ENCODE measurements at places on chromosomes 16 and 17.

GRCh38 chr16:24077966-24078365 is 178.2 kb upstream of the CACNG3 start:
- DNase-seq = no peak

DNA sequence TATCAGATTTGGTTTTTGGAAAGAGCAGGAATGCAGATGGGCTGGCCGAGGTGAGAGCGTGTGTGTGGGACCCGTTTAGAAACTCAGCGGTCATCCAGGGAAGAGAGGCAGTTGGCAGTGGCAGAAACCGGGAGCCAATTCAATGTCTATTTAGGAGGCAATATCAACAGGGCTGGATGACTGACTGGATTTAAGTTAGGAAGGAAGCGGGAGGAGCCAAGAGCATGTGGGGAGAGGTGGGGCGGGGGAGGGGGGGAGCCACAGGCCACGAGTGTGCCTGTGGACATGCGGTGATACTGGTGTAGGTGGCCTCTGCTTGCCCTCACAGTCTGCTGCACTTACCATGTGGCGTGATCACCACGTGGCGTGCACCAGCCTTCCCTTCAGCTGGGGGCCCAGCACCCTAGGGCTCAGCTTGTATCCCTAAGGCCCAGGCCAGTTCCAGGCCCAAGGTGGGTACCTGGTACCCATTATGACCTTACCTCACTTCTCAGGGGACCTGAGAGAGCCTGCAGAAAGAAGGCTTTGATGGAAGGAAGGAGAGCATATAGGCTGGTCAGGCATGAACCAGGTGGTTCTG is 10.8 kb upstream of the TPPP3 start:
- no peak for DNase-seq

GRCh38 chr16:27437946-27438345 is 36.0 kb downstream of the IL21R start:
- no peak for DNase-seq

DNA sequence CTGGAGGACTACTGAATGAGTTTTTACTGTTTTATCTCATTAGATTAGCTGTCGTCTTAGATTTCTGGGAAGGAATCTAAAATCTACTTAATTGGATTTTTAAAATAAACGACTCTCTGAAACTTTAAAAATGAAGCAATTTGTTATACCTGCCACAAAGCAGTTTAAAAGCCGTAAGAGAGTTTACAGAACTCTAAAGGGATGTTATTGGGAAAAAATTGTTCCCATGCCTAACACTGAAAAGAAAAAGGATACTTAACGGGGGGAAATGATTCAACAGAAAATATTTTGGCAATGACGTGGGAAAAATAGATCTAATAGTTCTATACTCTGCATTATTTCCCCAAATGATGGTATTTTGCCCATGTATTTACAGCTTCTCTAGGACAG is 27.0 kb downstream of the ARHGAP17 start:
- no peak for DNase-seq

DNA sequence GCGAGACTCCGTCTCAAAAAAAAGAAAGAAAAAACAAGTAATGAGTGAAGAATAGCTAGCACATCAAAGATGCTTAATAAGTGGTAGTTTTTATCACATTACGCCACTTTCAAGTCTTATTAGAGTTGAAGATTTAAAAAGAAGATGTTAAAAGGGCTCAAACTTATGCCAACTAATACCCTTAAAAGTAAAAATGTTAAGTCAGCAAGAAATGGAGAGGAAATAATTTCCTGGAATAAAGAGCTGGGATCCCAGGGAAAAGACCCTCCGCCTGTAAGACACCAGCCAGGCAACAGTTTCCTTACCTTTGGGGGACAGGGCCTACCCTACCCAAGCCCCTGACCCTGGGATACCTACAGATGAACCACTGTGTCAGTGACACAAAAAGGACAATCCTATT is 3.6 kb downstream of the XPO6 start:
- DNase-seq = no peak

DNA sequence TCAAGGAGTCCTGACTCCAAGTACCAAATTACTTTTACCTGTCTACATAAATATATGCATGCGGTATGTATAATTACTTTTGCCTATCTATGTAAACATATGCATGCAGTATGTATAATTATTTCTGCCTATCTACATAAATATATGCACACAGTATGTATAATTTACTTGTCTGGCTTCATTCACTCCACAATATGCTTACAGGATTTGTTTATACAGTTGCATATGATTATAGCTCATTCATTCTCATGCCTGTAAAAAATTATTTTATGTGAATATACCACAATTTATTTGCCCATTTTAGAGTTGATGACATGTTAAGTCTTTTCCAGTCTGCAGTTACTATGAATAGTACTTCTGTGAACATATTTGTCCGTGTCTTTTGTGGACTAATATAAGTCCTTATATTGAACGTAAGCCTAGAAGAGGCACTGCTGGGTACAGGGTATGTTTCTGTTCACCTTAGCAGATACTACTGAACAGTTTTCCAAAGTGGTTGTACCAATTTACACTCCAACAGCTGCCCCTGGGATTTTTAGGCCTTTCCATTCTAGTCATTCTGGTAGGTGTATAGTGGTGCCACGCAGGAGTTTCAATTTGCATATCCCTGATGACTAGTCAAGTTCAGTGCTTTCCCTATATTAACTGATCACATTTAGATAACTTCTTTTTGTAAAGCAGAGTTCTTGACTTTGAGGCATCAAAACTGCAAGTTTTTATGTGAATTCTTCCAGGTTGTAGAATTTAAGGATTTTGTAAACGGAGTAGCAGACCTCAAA is 47.0 kb downstream of the MARVELD3 start:
- no peak for DNase-seq

GRCh38 chr16:21100447-21100846 is 50.2 kb downstream of the DNAH3 start:
- DNase-seq = no peak

GRCh38 chr17:75207760-75208159 is 2.3 kb downstream of the NUP85 start:
- no peak for DNase-seq

GRCh38 chr17:67239597-67239996 is 5.4 kb downstream of the HELZ start:
- DNase-seq = no peak

- DNase-seq = no peak
Measured at GRCh38 chr17:2798678-2799077, 2.4 kb downstream of the RAP1GAP2 start.
